NCI-H1092 (cell line): ENCODE measurements at places on chromosomes 7 and 10.

DNA sequence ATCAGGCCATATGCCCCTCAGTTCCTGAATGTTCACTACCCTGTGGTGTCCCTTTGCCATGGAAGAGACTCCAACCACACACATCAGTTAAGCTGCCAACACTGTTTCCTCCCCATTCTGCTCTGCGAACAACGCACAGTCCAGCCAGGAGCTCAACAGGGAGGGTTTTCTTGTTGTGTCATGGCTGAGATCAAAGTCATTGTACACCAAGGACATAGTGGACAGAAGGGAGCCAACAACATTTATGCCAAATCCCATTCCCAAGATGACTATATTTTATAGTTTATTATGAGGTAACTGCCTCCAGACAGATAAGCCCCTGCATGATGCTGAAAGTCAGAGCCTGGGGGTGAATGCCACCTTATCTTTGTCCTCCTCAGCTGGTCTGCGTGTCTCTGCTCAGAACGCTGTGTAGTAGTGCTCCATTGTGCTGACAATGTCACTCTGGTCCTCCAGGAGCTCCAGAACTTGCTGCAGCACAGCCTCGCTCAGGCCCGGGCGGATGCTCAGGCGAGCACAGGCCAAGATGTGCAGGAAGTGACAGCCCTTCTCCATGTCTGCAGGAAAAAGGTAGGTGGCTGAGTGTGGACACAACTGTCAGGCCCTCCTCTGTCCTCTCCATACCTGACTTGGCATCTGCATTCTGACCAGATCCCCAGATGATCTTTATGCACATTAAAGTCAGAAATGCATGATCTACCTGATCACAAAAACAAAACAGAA is 27.1 kb upstream of the SH3PXD2A start:
- DNase-seq, result no peak

- no peak for DNase-seq
Measured at GRCh38 chr7:15130666-15131541, 228.4 kb upstream of the DGKB start.

GRCh38 chr7:93178213-93178612 is 30.0 kb upstream of the SAMD9L start:
- DNase-seq, result peak; percentile 18

- no peak for DNase-seq
Measured at GRCh38 chr7:8435095-8435494, 1.7 kb downstream of the NXPH1 start.

DNA sequence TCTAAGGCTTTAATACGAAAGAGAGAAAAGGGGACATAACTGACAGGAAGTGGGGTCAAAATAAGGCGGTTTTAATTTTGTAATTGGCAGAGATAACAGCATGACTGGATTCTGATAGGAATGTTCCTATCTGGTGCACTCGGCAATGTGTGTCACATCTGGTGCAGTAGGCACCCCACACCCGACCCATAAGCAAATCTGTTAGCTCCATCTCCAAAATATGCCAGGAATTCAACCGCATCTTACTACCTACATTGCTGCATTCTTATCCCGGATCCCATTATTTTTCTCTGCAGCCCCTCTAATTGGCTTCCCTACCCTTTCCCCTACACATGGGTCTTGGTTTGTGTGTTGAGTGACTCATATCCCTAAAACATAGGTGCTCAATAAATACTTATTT is 19.1 kb upstream of the GALNT11 start:
- DNase-seq, result no peak

DNA sequence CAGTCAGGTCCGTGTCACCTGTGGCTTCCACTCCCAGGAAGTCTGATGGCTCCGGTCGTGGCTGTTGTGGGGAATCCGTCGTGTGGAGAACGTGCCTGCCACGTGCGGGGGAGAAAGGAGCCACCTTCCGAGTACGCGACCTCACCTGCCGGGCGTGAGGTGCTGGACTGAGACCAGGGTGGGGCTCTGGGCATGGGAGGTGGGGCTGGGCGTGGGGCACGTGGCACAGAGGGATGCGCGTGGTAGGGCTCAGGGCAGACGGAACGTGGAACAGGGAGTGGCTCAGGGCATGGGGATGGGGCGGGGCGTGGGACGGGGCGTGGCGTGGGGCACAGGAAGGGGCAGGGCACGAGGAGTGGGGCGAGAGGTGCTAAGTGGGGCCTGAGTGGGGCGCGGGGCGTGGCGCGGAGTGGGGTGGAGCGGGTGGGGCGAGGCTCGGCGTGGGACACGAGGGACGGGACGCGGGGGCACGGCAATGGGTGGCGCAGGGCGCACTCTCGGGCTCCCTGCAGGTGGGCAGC is 64.8 kb downstream of the C10orf143 start:
- no peak for DNase-seq

DNA sequence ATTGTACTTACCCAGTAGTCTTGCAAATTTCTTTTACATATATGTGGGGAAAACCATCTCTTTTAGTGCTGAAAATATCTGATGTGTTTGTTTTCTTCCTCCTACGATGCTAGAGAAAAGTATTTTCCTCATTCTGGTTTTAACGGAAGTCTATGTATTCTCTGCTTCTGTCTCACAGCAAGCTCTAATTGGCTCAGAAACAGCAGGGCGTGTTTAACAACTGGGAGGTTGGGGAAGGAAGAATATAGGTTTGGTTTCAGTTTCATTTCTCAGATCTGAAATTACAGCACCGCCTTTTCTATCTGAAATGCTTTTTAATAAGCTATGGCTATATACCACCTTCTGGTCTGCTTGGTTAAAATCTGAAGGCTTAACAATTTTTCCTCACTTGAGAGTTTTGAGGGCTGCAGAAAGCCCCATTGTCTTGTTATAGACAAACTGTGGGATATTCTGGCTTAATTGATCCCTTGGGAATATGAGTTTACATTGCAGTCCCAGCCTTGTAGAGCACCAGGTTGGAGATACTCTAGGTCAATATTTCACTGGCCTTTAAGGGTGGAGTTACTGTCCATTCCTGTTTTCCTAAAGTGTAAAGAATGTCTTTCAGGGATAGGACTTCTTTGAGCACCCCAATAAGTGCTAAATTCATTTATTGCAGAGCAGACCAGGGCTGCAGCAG is at the start of gene SAMD9:
SAMD9 (minus strand) TSS at position 128 of the 679 bp plus-strand sequence. CDS start 11,882 bp downstream, outside the sequence.
- peak; percentile 66 for DNase-seq

DNA sequence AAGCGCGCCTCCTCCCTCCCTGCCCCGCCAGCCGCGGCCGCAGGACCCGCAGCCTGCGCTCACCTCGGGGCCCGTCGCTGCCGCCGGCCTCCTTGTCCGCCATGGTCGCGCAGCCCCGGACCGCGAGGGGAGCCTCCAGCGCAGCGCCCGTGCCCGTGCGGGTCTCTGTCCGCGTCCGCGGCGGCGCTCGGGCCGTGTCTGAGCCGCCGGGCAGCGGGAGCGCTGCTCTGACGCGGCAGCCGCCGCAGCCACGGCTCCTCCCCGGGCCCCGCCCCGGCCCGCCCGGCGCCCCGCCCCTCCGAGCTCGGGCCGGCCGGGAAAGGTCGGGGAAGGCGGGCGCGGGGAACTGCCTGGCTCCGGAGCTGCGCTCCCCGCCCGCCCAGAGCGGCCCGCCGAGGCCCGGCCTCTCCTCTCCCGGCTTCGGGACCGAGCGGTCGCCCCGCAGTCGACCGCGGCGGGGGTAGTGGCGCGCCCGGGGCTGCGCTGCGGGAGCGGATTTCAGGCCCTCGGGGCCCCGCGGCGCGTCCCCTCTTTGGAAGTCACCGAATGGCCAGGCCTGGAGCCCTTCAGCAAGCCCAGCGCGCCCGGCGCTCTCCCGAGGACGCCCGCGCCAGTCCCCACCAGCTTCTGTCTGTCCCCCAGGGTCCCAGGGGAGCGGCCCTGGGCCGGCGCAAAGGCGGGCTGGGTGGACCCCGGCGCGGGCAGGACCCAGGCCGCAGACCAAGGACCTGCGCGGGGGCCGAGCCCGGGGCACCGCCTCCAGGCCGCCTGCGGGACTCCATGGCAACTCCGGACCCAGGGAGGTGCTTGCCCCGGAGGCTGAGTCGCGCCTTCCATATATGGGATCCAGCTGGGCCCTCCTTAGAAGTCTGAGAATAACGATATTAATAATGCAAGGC is at the start of gene HSPA12A:
HSPA12A (minus strand) TSS at position 200 of the 899 bp plus-strand sequence; CDS start at position 103, 97 bp downstream.
- DNase-seq, result no peak

GRCh38 chr10:52979295-52979990 is 206.9 kb upstream of the MBL2 start:
- DNase-seq, result no peak

DNA sequence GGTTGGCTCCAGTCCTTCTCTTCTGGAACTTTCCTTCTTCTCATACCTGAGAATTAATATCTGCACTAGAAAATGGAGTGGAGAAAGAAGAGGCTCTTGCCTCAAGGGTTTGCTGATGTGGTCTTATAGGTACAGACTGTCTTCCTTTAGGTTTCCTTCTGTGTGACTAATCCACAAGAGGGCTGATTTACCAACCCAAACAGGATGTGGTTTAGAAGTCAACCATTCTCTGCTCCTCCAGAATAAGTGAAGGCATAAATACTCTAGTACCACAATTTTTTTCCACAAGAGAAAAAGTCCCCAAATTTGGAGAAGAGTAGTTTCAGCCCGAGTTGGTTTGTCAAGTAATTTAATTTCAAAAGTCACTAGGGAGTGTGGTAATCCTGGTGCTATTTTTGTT is 85.8 kb downstream of the NRP1 start:
- DNase-seq, result no peak

- no peak for DNase-seq
Measured at GRCh38 chr7:115558161-115558560, 472.4 kb downstream of the TFEC start.

DNA sequence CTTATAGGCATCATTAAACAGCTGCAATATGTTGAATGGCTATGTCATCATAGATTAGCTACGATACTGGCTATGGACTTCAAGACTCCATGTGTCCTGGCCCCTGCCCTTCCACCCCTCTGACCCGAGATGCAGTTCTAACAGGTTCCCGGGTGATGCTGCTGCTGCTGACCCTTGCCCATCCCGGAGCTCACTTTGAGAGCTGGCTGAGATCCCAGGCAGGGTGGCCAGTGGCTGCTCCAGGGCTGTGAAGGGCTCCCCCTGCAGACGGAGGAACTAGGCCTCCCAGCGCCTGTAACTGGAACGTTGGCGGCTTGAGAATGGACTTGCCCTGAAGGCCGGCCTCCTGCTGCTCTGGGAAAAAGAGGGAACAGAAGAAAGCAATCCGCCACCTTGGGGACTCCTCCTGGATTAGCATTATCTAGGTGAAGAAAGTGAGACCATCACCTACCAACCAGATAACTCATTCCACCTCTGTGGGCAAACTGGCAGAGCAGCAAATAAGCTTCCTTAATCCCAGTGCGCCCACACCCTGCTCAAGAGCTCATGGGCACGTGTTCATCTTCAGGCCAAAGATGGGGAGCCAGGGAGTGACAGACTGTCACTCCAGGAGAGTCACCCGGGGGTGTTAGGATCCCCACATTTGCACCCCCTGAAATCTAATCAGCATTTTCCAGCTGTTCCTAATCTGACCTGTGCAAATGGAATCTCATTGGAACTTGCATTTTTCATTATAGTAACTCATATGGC is 56.8 kb downstream of the PARP12 start:
- no peak for DNase-seq

DNA sequence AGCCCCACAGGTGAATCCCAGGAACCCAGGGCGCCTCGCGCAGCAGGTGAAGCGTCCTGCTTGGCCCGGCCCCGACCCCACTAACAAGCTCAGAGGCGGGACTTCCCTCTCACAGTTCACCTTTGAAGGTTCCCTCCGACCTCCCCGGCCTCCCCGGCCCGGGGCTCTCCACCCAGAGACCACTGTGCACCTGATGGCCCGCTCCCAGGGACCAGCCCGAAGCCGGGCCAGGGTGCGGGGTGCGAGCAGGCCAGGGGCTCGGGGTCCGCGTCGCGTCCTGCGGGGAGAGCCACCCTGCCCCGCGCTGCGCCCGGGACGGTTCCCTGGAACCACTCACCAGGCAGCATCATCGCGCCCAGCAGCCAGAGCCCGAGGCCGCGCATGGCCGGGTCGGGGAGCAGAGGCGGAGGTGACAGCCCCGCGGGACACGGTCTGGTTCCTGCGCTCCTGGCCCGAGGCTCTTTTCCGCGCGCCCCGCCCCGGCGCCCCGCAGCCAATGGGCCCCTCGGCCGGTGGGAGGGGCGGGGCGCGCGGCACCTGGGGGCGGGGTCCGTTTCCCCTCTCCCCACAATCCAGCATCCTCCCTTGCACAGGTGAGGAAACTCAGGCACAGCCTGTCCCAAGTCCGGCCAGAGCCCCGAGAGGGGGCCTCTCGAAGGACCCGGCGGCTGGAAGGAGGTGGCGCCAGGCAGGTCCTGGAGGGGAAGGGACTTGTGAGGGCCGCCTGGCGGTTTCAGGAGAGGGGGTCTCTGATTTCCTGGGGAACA is at the start of gene ADAM8:
ADAM8 (minus strand) TSS at position 434 of the 767 bp plus-strand sequence; CDS start at position 383, 51 bp downstream.
- DNase-seq, result no peak

- no peak for DNase-seq
Measured at GRCh38 chr7:77684030-77684429, 12.2 kb upstream of the RSBN1L start.

DNA sequence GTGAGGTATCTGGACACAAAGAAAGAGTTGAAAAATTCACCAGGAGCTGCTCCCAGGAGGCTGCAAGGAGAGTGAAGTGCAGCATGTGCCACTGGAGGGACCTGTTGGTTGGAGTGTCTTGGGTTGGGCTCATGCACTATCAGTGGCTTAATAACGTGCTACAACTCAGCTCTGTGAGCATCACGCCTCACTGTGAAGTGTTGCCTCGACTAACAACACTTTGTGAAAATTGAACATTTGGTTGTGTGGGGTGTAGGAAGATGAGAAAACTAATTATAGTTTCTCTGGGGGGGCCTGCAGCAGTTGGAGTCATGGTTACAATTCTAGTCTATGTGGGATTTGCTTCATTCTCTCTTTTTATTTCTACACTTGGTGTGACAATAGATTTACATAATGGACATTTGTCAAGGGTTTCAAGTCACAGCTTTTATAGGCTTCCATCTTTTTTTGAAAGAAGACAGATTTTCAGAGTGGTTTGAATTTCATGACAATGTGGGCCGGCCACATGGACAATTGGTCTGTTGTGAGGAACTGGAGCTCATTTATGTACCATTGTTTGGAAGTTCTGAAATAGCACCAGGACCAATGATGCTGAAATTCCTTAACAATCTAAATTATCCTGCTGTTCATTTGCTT is 121.3 kb downstream of the RAMP3 start:
- DNase-seq, result no peak

DNA sequence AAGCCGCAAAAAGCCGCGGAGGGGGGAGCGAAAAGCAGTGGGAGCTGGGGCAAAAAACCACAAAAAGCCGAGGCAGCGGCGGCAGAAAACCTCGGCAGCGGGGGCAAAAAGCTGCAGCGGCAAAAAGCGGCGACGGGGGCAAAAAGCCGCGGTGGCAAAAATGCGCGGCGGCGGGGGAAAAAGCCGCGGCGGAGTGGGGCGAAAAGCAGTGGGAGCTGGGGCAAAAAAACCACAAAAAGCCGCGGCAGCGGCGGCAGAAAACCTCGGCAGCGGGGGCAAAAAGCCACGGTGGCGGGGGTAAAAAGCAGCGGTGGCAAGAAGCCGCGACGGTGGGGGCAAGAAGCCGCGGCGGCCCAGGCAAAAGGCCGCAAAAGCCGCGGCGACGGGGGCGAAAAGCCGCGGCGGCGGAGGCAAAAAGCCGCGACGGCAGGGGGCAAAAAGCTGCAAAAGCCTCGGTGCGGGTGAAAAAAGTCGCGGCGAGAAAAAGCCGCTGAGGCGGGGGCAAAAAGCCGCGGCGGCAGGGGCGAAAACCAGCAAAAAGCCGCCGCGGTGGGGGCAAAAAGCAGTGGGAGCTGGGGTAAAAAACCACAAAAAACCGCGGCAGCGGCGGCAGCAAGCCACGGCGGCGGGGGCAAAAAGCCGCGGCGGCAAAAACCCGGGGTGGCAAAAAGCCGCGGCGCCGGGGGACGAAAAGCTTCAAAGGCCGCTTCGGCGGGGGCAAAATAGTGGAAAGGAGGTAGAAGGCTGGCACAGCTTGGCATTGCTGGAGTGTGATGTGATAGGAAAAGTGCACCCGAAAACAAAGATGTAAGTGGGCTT is 135.9 kb downstream of the ZNF92 start:
- DNase-seq, result no peak

GRCh38 chr10:118590334-118590733 is 5.1 kb downstream of the PRLHR start:
- DNase-seq, result peak; percentile 72
